Islet precursor cell (in vitro differentiated cells): ENCODE measurements at places on chromosomes 12 and 14.
A peak's percentile ranks its signal among the peaks of the same experiment; 100 is the strongest.

- no peak for DNase-seq
Measured at GRCh38 chr12:43580601-43581000, 28.6 kb upstream of the ADAMTS20 start.

DNA sequence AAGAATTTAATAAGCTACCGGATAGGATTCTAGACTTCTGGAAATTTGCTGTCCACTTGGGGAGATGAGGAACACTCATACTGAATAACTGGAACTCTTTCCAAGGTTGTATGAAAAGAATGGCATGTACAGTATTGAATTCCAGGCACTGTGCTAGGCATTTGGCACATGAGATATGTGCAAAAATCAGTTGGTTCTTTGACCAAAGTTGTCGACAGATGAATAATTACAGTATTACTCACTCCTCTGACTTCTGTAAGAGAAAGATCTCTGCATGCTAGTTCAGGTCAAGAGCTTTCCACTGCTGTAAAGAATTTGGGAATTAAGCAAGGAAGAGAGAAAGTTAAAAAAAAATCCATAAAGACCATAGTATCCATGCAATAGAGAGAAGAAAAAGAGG is 764.7 kb downstream of the BCL11B start:
- DNase-seq: no peak

DNA sequence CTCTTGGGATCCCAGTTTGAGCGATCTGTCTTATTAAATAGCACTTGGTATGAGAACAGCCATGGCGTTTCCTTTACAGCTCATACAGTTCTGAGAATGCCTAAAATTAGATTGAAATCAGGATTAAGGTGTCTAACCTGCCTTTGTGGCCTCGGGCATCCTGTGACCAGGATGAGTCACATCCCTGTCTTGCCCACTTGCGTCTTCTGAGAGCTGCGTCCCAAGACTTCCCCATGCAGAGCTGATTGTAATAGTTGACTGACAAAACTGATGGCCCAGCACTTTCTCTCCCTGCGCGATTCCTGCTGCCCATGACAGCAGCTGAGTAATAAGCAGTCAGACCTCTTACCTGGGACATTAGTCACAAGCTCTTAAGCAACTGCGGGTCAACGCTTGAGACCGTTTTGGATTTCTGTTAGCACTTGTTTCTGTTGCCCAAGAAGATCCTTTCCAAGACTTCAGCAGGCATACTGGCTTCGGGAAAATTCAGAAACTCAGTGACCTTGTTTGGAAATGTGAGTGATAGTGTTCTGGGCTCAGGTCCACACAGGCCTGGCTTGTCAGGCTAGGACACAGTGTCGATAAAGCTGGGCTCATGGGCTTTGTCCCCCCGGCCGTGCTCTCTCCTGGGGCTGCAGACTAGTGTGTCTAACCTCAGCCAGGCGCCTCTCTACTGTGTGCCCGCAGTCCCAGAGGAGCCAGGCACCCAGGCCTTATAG is 169.9 kb upstream of the HIF1A start:
- DNase-seq: peak; percentile 97

GRCh38 chr12:46896680-46897079 is 70.9 kb upstream of the SLC38A4 start:
- no peak for DNase-seq

DNA sequence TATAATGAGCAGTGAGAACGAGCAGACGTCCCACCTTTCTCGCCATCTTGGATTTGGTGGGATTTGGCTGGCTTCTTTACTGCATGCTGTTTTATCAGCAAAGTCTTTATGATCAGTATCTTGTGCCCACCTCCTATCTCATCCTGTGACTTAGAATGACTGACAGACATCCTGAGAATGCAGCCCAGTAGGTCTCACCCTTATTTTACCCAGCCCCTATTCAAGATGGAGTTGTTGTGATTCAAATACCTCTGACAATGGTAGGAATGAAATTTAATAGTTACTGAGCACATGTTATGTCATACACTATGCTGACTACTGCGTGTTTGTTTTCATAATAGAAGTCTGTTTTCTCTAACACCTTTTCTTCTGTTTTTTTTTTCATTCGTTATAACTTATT is 1.9 kb downstream of the TMTC3 start:
- no peak for DNase-seq
